ENCODE measurements at places on chromosomes 11 and 22.

DNA sequence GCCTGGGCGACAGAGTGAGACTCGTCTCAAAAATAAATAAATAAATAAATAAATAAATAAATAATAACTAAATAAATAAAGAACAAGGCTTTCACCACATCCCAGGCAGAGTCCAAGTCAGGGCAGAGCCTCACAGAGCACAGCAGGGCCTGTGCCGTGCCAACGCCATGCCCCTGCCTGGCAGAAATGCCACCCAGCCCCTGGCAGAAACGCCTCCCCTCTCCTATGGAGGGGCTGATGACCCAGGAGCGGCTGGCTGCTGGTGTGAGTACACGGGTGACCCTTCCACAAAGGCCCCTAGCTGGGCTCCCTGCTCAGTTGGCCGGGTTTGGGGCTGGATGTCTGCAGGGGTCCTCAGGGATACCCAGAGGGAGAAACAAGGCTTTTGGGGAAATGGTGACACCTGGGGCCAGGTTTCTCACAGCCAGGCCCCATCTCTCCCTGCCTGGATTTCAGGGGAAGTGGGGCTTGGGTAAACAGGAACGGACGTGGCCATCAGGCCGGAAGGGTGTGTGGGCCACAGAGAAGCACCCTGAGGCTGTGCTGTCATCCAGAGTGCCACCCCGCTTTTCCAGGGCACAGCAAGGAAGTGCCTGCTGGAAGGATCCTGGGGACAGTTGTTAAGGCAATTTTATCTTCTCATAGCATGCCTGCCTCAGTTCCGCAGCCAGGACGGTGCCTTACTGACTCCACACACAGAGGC is 5.1 kb downstream of the BID start:
- no peak for DNase-seq

- DNase-seq = peak; percentile 25
Observed at GRCh38 chr11:2795491-2795991, 90.0 kb downstream of the CDKN1C start.

DNA sequence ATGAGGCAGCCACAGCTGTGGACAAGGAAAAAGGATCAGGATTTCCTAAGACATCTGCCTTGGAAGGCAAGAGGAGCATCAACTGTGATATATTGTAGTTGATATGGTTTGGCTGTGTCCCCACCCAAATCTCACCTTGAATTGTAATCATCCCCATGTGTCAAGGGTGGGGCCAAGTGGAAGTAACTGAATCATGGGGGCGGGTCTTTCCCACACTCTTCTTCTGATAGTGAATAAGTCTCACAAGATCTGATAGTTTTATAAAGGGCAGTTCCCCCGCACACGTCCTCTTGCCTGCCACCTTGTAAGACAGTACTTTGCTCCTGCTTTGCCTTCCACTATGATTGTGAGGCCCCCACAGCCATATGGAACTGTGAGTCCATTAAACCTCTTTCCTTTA is 10.2 kb downstream of the RIC8A start:
- peak; percentile 5 for DNase-seq

DNA sequence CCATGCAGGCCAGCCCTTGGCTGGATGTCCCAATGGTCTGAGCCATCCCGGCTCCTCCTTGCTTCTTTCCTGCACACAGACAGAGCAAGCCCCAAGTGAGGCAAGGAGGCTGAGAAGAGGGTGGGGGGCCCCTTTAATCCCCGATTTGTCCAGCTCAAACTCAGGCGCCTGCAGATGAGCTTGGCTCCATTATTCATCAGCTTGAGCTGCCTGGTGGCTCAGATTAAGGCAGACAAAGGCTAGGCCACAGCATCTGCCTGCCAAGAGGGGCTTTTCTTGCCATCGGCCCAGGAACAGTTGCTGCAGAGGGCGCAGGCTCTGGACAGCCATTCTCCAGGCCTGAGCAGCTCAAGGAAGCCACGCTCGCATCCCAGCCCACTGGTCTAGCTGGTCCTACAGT is 35.4 kb downstream of the LMO1 start:
- DNase-seq = no peak

DNA sequence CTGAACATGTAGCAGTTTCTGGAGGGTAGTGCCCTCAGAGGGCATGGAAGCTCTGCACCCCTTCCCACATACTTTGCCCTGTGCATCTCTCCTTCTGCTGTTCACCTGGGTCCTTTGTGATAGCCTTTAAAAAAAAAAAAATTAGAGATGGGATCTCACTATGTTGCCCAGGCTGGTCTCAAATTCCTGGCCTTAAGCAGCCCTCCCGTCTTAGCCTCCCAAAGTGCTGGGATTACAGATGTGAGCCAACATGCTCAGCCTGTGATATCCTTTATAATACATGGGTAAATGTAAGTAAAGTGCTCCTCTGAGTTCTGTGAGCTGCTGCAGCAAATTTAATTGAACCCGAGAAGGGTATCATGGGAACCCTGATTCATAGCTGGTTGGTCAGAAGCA is 33.7 kb downstream of the PPFIA1 start:
- no peak for DNase-seq

DNA sequence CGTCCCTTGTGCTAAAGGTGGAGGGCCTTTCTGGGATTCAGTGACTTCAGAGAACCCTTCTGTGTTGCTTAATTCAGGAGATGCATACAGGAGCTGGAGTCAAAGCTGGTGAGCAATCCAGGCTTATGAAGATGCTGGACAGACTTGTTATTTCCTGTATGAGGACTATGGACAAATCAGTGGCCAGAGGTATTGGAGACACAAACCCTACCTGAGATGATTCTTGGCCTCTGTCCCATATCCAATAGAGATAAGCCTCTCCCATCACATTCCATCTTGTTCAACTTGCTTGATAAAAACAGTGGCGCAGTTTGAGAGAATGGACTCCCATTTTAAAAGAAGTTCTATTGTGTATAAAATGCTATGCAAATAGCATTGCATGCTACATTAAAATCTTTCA is at the start of gene MRGPRX1:
TSS of gene MRGPRX1 (minus strand) at position 101 of the 400 bp plus-strand sequence. CDS start 4,630 bp downstream, outside the sequence.
- DNase-seq = no peak

DNA sequence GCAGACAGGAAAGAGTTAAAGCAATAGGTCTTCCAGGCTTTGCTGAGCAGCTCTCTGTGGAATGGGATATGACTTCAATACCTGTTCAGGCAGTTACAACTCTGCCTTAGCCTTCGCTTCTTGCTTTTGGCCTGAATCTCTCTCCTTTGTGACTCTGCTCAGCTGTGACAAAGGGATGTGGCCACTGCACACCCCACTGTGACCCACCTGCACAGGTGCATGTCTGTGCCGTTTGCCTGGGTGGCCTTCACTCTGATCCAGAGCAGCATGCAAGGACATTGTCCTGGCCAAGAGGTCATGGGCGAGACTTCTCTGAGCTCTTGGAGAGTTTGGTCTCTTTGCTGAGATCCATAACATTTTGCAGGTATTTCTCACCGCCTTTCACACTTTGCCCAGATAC is 891.3 kb downstream of the BRD1 start:
- DNase-seq = no peak

GRCh38 chr22:29071261-29072045 is 1.4 kb upstream of the KREMEN1 start:
- peak; percentile 74 for DNase-seq

DNA sequence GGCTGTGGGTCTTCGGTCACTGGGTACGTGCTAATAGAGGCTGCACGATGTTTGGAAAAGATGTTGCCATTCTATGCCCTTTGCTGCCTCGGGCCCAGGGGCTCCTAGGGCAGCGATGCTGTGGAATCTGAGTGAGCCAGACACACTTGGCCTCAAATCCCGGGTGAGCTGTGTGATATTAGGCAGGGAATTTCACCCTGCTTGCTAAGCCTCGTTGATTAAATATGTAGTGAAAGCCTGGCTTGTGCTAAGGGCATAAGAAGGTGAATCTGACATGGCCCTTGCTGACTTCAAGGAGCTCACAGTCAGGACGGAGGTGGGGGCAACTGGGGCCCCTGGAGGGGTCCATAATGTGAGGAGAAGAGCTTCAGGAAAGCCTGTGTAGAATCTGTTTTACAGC is 5.4 kb upstream of the HMOX1 start:
- no peak for DNase-seq

DNA sequence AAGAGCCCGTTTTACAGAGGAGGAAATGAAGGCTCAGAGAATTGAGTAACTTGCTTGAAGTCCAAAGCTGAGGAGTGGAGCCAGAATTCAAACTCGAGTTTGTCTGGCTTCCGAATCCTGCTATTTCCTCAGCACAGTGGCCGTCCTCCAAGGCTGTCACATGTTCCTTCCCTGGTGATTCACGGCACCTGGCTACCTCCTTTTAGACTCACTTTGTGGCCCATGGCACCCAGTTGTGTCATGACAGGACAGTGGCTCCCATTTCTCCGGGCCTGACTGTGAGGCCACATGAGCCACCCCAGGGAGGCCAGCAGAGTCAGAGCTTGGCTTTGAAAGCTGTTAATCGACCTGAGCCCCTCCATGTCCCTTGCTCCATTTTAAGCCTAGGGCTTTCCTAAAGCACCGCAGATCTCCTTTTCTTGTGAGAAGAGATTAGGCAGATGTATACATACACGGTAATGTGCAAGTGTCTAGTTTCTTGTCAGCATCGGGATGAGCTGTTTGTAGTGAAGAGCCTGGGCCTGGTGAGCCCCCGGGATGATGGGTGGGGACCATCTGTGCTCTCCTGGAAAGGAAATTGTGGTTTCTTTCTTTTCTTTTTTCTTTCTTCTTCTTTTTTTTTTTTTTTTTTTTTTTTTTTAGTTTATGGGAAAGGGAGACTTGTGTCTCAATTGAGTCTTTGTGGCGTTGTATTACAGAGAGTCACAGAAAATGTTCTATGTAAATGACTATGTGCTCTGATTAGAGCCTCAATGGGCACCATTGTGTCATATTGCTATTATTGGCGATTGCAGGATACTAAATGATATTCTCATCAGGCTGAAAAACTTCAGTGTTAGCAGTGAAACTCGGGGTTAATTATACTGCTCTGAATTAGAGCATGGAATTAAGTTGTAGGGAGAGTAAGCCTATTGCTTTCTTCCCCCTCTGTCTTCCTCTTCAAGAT is 54.8 kb downstream of the PTPRJ start:
- DNase-seq = no peak

- no peak for DNase-seq
Observed at GRCh38 chr11:72738199-72739141, 13.7 kb downstream of the ARAP1 start.

GRCh38 chr11:8581300-8581699 is 12.7 kb downstream of the STK33 start:
- DNase-seq = no peak

GRCh38 chr22:20402960-20403778 is 9.2 kb downstream of the ZNF74 start:
- DNase-seq = no peak

GRCh38 chr11:61762798-61763197 is 10.4 kb downstream of the MYRF start:
- no peak for DNase-seq

DNA sequence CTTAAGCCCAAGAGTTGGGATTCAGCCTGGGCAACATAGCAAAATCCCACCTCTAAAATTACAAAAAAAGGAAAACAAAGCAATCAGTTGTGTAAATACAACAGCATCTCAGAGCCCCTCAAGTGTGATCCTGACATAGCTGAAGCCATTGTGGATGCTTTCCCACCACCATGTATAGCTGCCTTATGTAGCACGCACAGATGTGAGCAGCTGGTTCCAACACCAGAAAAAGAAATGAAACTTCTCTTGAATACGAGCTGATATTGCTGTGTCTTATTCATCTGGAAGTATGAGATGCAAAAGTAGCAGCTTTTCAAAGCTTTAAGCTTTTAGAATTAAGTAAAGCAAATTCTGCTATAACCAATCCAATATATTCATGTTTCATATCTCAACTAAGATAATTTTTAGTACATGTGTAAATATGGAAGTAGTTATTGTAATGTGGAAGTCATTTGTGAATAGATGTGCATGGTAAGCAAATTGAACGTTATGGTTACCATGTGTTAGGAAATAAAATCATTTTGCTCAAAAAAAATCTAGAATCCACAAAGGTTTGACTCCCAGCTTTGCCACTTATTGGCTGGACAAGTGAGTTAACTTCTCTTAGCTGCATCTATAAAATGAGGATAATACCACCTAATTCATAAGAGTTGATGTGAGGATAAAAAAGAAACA is 63.2 kb downstream of the SGSM3 start:
- no peak for DNase-seq

GRCh38 chr11:101686514-101686913 is 102.7 kb upstream of the TRPC6 start:
- no peak for DNase-seq

GRCh38 chr11:14554959-14555358 is 34.8 kb upstream of the PSMA1 start:
- no peak for DNase-seq

DNA sequence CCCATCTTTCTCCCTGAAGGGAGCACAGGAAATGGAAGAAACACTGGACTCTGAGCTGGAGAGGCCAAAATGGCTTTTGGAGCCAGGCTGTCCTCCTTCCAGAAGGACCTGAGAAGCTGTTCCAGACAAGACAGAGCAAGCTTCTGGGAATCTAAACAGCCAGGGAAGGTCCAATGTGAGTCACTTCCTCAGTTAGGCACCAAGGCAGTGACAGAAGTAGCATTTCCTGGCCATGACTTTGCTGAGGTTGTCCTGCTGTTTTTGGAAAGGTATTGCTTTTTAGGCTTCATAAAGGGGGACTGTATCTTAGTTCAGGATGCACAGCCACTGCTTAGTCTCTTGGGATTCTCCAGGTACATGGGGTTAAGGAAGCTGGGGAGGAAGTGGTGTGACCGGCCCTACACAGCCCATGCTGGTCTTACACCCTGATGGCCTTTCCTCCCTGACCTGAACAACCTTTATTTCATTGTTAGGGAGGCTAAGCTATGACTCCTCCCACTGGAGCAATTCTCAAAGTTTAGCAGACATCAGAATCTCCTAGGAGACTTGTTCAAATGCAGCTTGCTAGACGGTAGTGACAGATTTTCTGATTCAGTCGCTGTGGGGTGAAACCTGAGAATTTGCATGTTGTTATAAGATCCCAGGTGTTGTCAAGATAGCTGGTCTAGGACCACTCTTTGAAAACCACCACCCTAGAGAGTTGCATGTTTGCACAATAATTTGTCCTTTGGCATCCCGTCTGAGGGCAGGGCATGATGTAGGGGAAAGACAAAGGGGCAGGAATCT is 6.8 kb upstream of the INSC start:
- no peak for DNase-seq

- peak; percentile 59 for DNase-seq
Observed at GRCh38 chr11:75475767-75476650, 43.0 kb upstream of the KLHL35 start.

- no peak for DNase-seq
Observed at GRCh38 chr22:33569018-33569417, 351.3 kb downstream of the LARGE1 start.

- no peak for DNase-seq
Observed at GRCh38 chr11:104694259-104695064, 203.8 kb downstream of the CASP12 start.

GRCh38 chr11:94325681-94326080 is 21.3 kb downstream of the IZUMO1R start:
- DNase-seq = no peak

- no peak for DNase-seq
Observed at GRCh38 chr11:79744941-79745340, 304.1 kb upstream of the TENM4 start.

- DNase-seq = no peak
Observed at GRCh38 chr22:16955678-16956210, 52.3 kb downstream of the GAB4 start.

GRCh38 chr11:43632181-43632580 is 48.4 kb upstream of the HSD17B12 start:
- DNase-seq = no peak

Data from ovary (tissue), 10 donors.